PC-9 (cell line): ENCODE measurements at places on chromosomes 3 and 15. TPM values are rescaled to one million over a fixed set of nuclear protein-coding genes. Genes with fewer than 3 reads are reported as not detected.

PBRM1 gene
- 35.2 and 42.8 TPM in 2 replicates for total RNA-seq

ZNF774 gene
- total RNA-seq = 6.2 and 6.3 TPM in 2 replicates

TGM4 gene
- total RNA-seq = 0.61 and 0.63 TPM in 2 replicates

LRRC31 gene
- not detected in 2 replicates for total RNA-seq

DNA sequence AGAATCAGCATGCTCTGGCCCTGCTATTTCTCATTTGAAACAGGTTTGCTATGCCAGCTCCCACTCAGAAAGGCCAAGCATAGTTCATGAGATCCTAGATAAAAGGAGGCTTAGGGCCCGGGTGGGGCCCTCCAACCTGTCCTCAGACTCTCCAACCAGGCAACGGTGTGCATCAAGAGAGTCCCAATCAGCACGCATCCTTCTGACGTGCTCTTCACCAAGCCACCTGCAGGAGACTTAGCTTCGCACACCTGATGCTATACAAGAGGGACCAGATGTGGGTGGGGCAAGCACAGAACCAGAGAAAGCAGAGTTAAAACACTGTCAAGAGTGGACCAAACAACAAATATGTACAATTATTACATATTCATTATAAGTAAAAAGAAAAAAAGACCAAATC is 17.3 kb downstream of the STIMATE start:
- H3K27ac ChIP-seq = no peak overlapping the region
- H3K4me3 ChIP-seq = no peak overlapping the region
- no peaks in the 10 kb centered on the region for H3K36me3 ChIP-seq
- no peaks in the 10 kb centered on the region for H3K27me3 ChIP-seq

DNA sequence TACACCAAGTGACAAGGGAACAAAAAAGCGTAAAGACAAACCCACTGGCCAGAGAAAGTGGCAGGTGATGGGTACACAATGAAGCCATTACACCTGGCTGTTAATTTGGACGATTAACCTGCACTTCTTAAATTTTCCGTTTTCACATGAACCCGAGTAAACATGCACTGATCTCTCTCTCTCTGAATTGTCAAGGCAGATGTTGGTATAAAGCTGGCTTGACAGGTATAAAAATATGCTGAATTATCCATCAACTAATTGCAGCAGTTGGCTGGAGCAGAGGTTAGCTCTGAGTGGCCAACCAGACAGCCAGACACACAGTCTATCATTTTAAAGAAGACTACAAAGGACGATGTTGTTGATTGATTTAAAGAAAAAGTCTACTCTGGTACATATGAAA is 561.7 kb upstream of the ALCAM start:
- no peak overlapping the region for H3K4me3 ChIP-seq
- no peaks in the 10 kb centered on the region for H3K27me3 ChIP-seq
- H3K4me1 ChIP-seq = no peaks in the 10 kb centered on the region
- no peak for DNase-seq
- no peak overlapping the region for H3K27ac ChIP-seq

DNA sequence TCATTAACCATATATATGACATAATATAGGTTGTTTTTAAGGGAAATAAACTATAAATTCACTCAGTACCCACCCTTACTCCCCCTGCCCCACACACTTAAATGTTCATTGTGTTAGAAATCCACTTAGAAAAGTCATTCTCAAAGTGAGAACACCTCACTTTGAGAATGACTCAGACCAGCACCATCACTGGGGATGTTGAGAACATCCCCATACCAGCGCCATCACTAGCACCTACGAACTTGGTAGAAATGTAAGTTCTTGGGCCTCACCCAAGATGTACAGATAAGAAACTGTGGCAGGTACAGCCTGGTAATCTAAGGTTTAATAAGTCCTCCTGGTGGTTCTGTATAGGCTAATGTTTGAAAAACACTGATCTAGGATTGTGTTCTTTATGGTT is 362.6 kb downstream of the LPP start:
- no peaks in the 10 kb centered on the region for H3K36me3 ChIP-seq
- no peak overlapping the region for H3K27ac ChIP-seq
- H3K4me3 ChIP-seq = no peak overlapping the region
- peaks cover 15% of the 10 kb centered on the region for H3K4me1 ChIP-seq
- DNase-seq = no peak

DNA sequence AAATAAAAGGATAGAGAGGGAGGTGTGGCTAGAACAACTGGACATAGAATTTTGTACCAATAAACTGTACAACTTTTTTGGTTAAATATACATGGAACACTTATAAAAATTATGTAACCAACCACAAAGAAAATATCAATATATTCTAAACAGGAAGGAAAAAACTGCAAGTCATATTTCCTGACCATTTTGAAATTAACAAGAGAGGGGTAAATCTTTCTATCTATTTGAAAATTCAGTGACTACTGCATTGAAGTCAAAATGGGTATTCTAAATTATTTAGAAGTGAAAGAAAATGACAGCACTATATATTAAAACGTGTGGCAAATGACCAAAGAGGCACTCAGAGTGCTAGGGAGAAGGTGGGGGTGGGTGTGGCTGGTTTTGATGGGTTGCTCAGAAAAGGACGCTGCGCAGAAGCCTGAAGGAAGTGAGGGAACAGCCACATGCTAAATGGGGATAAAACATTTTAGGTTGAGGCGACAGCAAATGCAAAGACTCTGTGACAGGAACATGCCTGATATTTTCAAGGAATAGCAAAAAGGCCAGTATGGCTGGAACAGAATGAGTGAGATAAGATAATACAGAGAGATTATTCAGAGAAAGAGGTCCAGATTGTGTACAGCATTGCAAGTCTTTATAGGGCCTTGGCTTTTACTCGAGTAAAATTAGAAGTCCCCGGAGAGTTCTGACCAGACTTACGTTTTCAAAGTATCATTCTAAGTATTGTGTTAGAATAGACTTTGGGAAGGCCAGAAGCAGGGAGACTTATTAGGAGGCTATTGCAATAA is 41.1 kb downstream of the ERICH6 start:
- H3K27ac ChIP-seq = no peak overlapping the region
- H3K4me1 ChIP-seq = no peaks in the 10 kb centered on the region
- DNase-seq = no peak
- H3K27me3 ChIP-seq = no peaks in the 10 kb centered on the region

GRCh38 chr15:55320238-55320550 is 1.2 kb downstream of the PIGB start:
- no peak overlapping the region for H3K27ac ChIP-seq
- H3K4me3 ChIP-seq = no peak overlapping the region

- no peaks in the 10 kb centered on the region for H3K27me3 ChIP-seq
- H3K36me3 ChIP-seq = no peaks in the 10 kb centered on the region
- no peaks in the 10 kb centered on the region for H3K4me1 ChIP-seq
These were observed 1037.5 kb downstream of the TBL1XR1 start for GRCh38 chr3:176159796-176160195.

- H3K36me3 ChIP-seq = no peaks in the 10 kb centered on the region
- peak; percentile 43 for DNase-seq
- no peak overlapping the region for H3K27ac ChIP-seq
- no peak overlapping the region for H3K4me3 ChIP-seq
- no peaks in the 10 kb centered on the region for H3K27me3 ChIP-seq
These were observed 22.0 kb downstream of the GASK1A start for GRCh38 chr3:43001094-43001553.

DNA sequence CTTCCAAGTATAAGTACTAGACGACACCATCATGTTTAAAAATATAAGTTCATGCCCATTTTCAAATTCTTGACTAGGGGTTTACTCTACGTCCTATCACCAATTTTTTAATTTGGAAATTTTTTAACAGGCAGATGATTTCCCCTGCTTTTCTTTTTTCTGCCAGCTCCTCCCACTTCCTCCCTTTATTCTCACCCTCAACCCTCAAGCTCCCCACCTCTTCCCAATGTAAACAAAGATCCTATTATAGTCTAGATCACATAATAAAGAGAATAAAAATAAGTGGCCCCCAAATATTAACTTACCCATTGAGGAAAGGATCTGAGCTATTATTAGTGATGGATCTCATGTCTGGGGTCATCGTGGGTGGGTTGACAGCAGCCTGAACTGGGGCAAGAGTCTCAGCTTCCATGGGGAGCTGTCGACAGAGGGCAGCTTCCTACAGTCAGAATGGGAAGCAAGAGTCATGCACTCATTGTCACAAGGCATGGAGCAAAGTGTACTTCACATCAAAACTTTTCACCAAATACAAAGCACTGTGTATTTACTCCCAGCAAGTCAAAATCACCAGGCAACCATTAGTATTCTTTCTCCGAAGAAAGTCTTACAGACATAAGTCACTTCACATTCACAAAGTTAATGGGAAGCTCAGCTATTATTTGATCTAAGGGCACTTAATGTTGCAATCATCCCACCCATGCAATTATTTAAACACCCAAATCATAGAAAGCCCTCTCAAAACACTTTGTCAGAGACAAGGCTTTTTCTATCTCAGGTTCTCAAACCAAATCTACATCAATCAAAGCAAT is 53.2 kb downstream of the TM4SF4 start:
- no peaks in the 10 kb centered on the region for H3K4me1 ChIP-seq
- DNase-seq = no peak
- H3K4me3 ChIP-seq = no peak overlapping the region
- H3K27ac ChIP-seq = no peak overlapping the region

DNA sequence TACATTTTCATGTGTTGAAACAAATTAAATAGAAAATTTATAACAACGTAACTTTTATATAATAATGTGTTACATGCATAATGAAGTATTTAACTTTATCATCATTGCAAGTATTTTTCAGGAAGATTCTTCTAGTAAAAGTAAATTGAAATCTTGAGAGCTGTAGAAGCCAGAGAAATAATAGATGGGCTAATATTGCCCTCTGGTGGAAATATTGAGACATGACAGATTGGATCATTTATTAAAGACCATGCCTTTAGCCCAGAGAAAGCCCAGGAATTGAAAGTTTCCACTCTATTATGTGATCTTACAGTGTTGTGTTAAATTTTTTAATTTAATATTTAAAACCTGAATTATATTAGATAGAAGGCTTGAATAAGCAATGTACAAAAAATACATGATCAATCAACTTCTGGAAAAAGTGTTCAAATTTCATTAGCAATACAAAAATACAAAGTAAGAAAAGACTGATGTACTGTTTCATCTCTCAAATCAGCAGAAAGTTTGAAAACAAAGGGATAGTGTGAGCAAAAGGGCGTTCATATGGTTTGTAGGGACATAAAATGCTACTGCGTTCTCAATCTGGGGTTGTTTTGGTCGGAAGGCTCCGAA is 52.7 kb upstream of the SPTSSB start:
- no peaks in the 10 kb centered on the region for H3K27me3 ChIP-seq
- H3K4me1 ChIP-seq = no peaks in the 10 kb centered on the region
- no peak overlapping the region for H3K4me3 ChIP-seq
- H3K27ac ChIP-seq = no peak overlapping the region
- DNase-seq = peak; percentile 59

- no peaks in the 10 kb centered on the region for H3K36me3 ChIP-seq
- no peak overlapping the region for H3K27ac ChIP-seq
These were observed 98.2 kb downstream of the NR2F2 start for GRCh38 chr15:96428742-96429141.

- H3K4me3 ChIP-seq = no peak overlapping the region
- no peaks in the 10 kb centered on the region for H3K27me3 ChIP-seq
- no peaks in the 10 kb centered on the region for H3K36me3 ChIP-seq
- no peak for DNase-seq
- H3K27ac ChIP-seq = no peak overlapping the region
- no peaks in the 10 kb centered on the region for H3K4me1 ChIP-seq
These were observed 204.0 kb downstream of the PLCL2 start for GRCh38 chr3:17088602-17089313.

- no peak for DNase-seq
- peaks cover 7% of the 10 kb centered on the region for H3K4me1 ChIP-seq
- H3K36me3 ChIP-seq = no peaks in the 10 kb centered on the region
These were observed 148.9 kb upstream of the THBS1 start for GRCh38 chr15:39432026-39432425.

DNA sequence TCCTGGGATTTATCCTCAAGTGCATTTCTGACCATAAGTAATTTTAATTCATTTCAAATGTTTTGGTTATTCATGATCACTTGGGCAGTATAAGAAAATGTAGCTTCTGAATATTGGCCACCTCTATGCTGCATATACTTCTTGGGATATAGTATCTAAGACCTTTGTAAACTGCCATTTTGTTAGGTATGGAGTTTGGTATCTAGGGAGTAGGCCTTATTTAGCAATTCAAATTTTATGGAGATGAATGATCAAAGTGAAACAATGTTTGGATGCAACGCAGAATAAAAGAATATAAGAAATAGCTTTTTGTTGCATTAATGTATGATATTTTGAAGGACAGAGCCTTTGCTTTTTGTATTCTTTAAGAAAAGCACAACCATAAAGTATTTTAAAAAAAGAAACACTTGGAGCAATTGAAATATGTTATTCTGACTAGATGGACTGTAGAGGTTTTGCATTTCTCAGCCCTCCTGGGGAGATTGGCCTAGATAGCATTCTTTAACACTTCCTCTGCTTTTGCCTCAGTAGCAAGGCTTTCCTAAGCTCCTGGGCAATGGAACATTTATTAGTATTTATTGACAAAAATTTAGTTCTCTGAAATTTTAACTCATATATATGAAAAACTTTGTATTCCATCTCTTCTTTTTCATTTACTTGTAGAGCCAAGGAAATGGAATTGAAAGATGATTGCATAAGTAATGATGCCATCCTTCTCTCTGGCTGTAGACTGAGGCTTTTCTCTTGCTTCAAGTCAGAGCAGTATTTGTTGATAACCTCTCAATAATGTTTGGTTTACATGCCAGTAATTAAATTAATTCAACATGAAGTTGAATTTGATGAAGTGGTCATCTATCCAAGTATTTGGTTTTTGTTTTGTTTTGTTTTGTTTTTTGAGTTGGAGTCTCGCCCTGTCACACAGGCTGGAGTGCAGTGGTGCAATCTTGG is 61.8 kb upstream of the UTS2B start:
- DNase-seq = no peak
- no peaks in the 10 kb centered on the region for H3K27me3 ChIP-seq
- peaks cover 27% of the 10 kb centered on the region for H3K36me3 ChIP-seq
- H3K4me3 ChIP-seq = no peak overlapping the region

DNA sequence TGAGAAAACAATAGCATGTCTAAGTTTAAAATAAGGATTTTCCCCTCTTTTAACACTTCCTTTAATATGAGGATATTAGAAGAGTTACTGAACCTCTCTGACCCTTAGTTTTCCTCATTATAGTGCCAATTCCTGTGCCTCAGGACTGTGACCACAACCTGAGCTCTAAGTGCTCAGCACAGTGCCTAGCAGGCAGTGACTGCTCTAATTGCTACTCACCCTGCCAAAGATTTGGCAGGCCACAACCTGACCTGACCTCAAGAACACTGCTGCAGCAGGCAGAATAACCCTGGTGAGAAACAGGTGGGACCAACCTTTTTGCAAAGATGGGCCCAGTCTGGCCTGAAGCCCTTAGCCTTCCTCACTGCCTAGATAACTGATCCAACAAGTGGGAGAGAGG is 35.7 kb downstream of the NBEAL2 start:
- no peak overlapping the region for H3K4me3 ChIP-seq
- H3K36me3 ChIP-seq = no peaks in the 10 kb centered on the region
- H3K27ac ChIP-seq = no peak overlapping the region
- DNase-seq = no peak

- H3K4me3 ChIP-seq = no peak overlapping the region
- no peaks in the 10 kb centered on the region for H3K27me3 ChIP-seq
- H3K27ac ChIP-seq = no peak overlapping the region
- DNase-seq = no peak
- H3K4me1 ChIP-seq = no peaks in the 10 kb centered on the region
These were observed 44.9 kb downstream of the CD86 start for GRCh38 chr3:122100083-122100482.
